Activated T-cell treated with anti-CD3 and anti-CD28 coated beads for 24 hours (primary cell): ENCODE measurements at places on chromosomes 7 and 10.

GRCh38 chr7:47361746-47362215, 220.1 kb downstream of the TNS3 start:
- DNase-seq = peak; percentile 9

DNA sequence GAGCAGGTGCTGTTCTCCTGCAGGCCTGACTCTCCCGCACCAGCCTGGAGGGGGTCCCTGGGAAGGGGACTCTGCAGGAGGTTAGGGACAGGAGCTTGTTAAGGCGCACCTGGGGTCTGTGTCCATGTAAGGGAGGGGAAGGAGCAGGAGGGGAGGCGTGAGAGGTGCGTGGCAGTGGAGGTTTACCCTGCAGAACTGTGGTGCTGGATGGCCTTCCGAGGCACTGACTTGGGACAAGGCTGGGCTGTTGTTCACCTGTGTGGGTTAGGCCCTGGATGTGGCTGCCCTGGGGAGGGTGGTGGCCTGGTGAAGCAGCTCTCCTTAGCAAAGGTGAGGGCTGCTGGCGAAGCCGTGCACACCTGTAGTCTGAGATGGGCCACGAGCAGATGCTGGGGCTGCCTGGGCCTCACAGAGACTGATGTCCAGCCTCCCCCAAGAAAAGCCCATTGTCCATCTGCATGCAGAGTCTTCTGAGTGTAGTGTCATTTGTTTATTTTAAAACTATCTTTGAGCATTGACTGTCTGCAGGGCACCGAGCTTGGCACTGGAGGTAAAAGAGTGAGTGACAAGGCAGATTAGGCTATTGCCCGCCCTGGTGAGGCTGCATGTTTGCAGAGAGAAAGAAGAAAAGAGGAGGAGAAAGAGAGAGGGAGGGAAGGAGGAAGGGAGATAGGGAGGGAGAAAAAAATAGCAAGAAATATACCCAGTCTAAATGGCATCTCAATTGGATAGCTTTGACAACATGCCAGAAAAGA, 225.3 kb downstream of the GLRX3 start:
- DNase-seq = no peak

DNA sequence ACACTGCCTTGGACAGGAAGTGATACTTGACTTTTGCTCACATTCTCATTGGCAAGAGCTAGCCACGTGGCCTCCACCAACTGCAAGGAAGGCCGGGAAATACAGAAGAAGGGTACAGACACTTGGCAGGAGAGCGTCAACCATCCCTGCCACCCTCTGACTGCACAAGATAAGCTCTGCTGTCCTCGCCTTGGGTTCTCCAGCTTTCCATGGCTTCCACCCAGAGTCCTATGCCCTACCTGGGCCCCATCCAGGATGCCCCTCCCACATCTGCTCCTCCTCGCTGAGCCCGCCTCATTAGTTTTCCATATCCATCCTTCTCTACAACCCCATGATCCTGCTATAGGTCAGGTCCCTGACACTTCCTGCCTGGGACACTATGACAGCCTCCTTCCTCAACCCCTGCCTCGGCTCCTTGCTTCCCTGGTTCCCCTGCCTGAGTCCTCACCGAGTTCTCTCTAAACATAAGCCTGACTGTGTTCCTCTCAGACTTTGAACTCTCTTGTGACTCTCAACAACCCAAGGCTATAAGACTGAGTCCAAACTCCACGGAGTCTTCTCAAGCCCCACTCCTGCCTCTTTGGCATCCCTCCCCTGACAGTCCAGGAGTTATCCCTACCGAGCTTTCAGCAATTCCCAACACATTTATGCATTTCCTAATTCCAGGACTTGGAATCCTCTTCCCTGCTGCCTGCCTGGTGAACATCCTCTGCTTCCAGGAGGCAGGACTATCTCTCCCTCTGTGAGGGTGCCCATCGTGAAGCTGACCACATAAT, 23.2 kb upstream of the GDF10 start:
- DNase-seq = no peak

GRCh38 chr10:30098629-30099028, 39.2 kb upstream of the JCAD start:
- DNase-seq = no peak

- DNase-seq = no peak
Observed at GRCh38 chr7:88191911-88192310, 27.9 kb downstream of the SRI start.

- DNase-seq = no peak
Observed at GRCh38 chr10:5550621-5551530, 26.1 kb downstream of the CALML3 start.

DNA sequence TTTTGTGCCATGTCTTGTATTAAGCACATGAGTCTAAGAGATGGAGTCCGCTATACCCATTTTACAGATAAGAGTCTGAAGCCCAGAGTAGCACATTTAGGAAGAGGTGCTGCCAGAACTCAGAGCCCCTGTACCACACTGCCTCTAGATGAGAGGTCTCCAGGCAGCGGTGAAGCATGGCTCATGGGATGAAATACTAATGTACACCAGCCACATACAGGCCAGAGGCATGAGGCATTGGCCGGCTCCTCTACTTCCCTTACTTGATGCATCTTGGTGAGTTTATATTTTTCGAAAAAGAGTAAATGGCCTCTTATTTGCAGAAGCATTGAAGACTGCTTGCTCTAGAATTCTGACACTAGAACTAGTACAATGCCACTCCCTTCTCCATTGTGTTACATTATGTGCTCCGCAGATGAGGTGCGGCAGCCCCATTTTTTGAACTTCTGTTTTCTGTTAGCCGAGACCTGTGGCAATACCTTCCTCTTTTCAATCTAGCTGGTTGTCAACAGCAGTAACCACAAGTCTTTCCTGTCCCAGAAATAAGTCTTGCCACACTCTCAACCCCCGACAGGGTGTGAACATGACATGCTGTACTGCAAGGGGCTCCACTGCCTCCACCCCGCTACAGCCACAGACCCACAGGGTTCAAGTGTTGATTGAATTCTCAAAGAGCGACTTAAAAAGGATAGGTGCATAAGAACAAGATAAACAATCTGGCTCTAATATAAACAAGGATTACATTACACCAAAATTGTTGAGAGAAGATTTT, 145.3 kb downstream of the CELF2 start:
- DNase-seq = peak; percentile 62

DNA sequence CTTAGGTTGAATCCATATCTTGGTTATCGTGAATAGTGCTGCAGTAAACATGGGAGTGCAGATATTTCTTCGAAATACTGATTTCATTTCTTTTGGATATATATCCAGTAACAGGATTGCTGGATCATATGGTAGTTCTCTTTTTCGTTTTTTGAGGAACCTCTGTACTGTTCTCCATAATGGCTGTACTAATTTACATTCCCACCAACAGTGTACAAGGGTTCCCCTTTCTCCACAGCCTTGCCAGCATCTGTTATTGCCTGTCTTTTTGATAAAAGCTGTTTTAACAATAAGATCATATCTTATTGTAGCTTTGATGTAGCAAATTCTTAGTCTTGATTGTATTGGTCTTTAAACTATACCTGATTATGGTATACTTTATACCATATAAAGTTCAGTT, 45.3 kb downstream of the ZNRF2 start:
- DNase-seq = no peak

GRCh38 chr7:5477723-5478531, 54.3 kb upstream of the TNRC18 start:
- no peak for DNase-seq

- no peak for DNase-seq
Observed at GRCh38 chr10:32245760-32246159, 101.2 kb downstream of the EPC1 start.

GRCh38 chr7:156279635-156280034, 360.9 kb upstream of the RNF32 start:
- no peak for DNase-seq

DNA sequence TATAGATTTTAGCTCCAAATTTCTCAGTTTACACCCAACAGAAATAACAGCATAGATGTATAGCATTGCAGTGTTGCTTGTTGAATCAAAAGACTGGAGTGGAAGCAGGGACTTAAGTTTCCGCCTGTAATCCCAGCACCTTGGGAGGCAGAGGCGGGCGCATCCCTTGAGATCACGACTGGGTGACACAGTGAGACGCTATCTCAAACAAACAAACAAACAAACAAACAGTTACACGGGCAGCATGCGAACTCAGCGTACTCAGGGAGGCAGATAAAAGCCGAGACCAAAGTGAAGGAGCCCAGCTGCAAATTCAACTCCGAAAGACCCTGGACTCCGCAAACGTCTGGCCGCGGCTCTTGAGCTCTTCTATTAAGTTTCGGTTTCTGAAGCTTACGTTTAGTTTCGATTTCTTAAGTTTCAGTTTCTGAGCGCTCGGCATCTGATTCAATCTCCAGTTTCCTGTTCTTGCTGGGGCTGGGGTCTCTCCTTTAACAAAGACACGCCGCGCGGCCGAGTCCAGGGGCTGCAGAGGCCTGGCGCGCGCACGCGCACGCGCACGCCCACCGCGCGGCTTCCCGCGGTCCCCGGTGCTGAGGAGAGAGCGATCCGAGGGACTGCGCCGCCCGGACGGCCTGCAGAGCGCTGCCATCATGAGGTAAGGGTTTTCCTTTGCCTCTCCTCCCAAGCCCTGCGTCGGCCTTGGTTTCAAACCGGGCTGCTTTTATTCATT, at the start of gene IFIT5:
Gene IFIT5 (plus strand): TSS at position 423 of the 733 bp plus-strand sequence. CDS start 231 bp downstream, at position 654.
- peak; percentile 38 for DNase-seq
